ENCODE measurements at places on chromosomes 2 and 18.

- no peak for DNase-seq
Measured at GRCh38 chr18:49985236-49985635, 171.9 kb upstream of the ACAA2 start.

DNA sequence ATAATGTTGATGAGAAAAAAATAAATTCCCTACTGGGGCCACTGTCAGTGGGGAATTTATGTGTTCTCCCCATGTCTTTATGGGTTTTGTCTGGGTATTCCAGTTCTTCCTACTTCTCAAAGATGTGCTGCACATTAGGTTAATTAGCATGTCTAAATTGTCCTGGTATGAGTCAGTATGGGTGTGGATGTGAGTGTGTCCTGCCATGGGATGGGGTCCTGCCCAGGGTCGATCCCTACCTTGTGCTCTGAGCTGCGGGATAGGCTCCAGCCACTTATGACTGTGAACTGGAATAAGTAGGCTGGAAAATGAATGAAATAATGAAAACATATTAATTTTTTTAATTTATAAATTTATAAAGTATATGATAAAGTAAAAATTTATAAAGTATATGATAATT is 167.5 kb downstream of the UBR3 start:
- DNase-seq = no peak

DNA sequence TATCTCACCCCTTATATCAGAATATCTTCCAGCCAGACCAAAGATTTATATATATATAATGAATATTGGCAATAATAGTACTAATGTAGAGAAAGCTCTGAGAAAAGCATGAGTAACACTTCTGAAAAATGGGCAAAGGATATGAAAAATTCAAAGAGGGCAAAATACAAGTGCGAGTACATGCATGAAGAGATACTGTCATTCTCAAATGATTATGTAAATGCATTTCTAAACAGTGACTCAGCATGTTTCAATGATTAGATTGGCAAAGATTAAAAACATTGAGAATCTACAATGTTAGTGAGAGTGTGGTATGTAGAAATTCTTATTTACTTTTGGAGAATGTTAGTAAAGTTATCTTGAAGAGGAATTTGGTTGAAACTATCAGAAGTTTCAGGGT is 118.3 kb upstream of the NEDD4L start:
- DNase-seq = no peak

- DNase-seq = peak; percentile 87
Measured at GRCh38 chr2:120253021-120253882, 600 bp downstream of the RALB start.

DNA sequence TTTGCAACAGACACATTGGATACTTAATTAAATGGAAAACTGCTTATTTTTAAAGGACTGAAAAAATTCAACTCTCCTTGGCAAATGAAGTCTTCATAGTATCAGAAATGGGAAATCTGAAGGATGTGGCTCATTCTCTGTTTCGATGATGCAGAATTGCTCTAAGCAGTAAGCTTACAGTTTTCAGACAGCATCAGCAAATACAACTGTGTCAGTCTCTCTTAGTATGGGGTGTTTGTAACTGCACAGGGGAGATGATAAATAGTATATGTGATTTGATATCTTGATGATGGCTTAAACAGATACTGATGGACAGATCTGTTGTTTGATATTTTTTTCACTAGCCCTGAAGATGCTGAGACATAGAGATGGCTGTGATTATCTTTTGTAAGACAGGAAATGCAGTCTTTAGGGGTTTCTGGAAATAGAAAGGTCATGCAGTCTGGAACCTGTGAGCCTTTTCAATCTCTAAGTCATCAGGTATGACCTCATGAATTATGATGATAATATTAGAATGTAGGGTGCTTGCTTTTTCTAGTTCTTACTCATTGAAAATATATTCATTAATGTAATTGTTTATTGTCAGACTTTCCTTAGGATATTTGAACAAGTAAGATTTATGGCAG is 84.2 kb downstream of the SLC4A10 start:
- no peak for DNase-seq

DNA sequence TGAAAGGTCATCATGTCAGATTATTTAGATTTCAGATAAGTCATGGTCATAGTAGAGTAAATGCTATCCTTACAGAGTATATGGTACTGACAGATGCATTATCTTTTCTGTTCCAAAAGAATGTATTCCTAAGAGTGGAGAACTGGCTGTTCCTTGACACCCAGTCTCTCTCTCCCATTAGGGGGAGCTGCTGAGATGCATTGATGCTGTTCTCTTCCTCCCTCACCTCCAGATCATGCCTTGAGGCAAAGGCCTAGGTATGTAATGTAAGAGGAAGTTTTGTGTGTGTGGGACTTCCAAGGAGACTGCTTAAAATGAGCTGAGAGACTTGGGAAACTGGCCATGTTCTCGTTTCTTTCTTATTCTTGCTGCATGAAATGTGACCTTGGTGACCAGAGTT is 979.5 kb upstream of the CELF4 start:
- DNase-seq = no peak

GRCh38 chr2:112433932-112434730 is 686 bp upstream of the RGPD8 start:
- no peak for DNase-seq

GRCh38 chr2:3341336-3341735 is 36.3 kb downstream of the EIPR1 start:
- DNase-seq = no peak

DNA sequence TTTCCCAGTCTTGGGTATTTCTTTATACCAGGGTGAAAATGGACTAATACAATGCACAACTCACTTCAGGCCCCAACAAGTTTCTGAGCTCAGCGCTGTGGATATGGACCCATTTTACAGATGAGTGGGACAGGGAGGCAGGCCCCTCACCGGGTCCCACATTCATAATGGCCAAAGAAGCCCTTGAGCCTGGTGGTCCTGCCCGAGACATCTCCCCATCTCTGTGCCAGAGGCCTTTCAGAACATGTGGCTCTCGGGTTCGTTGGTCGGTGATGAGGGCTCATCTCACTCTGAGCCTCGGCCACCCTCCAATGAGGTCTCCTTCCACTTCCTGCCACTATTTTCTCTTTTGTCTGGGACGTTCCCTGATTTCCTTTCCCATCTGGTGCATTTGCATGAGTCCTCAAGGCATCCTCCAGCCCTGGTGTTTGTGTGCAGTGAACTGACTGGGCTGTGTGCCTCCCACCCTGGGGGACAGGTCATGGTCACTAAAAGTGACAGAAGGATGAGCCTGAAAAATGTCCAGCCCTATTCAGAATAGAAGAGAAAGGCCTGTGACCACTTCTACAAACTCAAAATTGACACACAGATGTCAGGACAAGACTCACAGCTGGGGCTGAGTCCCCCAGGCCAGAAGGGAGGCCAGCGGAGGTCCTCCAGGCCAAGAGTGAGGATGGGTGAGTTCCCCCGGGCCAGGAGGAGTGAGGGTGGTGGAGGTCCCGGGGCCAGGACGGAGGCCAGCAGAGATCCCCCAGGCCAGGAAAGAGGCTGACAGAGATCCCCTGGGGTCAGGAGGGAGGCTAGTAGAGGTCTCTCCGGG is 134.5 kb downstream of the PTGR3 start:
- no peak for DNase-seq

- DNase-seq = peak; percentile 58
Measured at GRCh38 chr2:9797681-9798556, 45.4 kb upstream of the TAF1B start.

DNA sequence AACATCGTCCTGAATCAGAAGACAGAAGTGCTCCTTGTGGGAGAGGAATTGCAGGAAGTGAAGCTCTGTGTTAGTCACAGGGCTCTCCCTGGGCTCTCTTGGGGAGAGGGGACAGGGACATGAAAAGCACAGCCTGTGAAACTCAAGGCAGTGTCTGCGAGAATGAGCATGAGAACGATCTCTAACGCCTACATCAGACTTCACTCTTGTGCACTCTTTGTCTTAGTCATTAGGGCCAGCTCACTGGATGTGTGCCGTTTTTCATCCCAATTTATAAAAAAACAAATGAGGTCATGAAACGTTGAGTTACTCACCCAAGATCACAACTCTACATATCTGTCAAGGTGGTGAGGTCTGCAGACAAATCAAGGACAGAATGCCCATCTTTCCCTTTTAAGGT is 27.0 kb upstream of the TWIST2 start:
- no peak for DNase-seq

DNA sequence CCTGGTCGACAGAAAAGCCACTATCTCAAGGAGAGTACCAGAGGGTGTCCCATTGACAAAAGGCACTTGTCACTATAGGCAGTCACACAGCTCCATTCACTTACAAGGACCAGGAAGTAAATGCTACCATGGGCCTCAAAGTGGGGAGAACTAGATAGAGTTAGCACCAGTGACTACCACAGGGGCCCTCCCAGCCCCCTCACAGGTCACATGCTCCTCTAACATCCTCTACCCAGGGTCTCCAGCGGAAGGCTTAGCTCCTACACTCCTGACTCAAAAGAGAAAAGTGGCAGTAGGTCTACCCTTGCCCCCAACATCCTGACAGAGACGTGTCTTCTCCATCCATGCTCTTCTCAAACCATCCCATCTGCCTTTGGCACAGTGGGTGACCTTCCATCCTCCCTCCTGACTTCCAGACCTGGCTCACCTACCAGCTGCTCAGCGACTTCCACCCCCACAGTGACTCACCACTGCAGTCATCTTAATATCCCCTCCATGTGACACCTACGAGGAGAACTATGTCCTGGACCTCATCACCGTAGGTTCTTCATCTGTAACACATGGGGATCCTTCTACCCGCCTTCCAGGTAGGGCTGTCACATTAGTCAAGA is 5.6 kb upstream of the DNMT3A start:
- DNase-seq = no peak

DNA sequence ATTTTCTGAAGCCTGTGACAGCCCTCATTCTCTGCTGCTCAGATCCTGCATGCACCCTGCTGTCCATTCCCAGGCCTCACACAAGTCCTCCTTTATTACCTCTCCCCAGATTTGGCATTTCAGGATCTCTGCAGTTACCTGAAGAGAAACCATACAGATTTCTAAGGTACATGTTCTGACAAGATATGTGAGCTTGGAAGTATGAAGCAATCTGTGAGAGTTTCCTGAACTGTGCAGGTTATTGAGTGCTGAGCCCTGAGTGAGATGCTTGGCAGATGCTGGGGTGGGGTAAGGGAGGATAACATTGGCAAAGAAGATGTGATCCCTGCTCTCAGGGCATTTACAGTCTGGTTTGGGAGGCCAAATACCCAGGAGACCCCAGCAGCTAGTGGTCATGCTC is 122.1 kb upstream of the STPG4 start:
- DNase-seq = no peak

DNA sequence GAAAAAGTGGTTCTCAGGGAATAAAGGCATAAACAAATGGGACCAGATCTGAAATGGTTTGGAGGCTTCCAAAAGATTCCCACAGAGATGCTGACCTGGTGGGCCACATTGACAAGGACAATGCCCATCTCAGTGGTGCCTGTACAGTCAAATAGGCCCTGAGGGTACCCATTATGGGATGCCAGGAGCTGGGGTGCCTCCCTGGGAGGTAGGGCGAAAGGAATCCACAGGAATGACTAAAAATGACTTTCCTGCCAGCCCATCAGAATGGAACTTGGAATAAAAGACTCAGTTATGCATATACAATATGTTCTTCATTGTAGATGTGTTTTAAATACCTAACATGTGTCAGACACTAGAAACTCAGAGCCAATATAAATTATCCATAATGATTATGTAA is 248.5 kb downstream of the RNF144A start:
- no peak for DNase-seq

- DNase-seq = no peak
Measured at GRCh38 chr2:176146101-176146500, 5.2 kb upstream of the HOXD4 start.

DNA sequence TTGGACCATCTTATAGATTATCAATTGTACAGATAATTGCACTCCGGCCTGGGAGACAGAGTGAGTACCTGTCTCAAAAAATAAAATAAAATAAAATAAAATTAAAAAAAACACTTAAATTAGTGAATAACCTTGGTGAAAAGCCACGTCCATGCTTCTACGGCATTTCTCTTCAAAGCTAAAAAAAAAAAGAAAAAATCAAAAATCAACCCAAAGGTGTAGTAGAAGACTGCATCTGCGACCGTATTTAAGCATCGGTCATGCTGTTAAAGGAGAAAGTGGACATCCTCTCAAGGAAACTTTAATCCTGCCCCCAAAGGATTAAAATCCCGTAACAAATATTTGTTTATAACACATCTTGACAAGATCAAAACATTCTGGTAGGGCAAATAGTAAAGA is 350 bp upstream of the RNF138 start:
- no peak for DNase-seq

- DNase-seq = no peak
Measured at GRCh38 chr2:226399006-226399405, 400.6 kb downstream of the IRS1 start.

DNA sequence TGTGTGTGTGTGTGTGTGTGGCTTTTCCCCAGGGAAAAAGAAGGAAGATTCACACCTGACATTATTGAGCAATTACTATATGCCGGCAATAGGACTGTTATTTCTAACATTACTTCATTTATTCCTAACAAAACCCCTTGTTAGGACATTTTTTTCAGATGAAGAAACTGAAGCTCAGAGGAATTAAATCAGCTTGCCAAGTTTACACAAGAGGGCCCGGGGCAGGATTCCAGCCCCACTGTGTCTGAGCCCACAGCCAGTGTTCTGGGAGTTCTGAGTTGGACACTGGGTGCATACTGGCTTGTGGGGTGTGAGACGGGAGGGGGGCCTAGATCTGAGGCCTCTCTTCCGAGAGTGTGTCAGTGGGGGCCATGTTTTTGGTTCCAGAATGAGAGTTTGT is 9.9 kb downstream of the TOGARAM2 start:
- no peak for DNase-seq

DNA sequence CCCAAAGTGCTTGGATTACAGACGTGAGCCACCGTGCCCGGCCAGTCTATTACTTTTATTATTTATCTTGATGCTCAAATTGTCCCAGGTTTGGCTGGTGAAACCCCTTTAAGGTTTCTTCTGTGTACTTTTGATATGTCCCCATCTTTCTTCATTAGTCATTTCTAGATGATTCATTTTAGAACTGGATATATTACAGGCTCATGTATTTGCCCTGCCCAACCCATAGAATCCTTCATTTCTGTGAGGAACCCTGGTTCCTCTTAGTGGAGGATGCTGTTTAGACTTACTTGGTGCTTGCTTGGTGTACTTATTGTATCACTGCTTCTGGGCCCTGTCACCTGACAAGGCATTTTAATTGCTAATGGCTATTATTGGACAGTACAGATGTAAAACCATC is 40.1 kb downstream of the KCMF1 start:
- no peak for DNase-seq

DNA sequence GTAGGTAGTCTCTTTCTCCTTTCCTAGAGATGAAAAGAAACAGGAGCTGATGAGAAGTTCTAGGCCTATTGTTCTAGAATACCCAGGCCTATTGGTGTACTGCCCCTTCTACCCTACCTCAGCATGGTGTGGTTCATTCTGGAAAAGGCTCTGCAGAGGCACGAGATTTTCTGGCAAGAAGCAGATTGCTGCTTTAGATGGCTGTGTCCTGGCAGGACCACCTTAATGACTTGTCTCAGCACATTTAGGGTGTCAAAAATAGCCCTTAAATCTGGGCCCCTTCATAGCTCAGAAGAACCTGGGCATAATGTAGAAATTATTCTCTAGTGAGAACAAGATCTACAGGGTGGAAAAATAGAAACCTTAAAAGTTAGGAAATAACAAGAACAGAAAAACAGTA is 87.9 kb downstream of the BCL2L11 start:
- DNase-seq = no peak

- DNase-seq = no peak
Measured at GRCh38 chr2:209113026-209113425, 310.8 kb upstream of the MAP2 start.

- DNase-seq = peak; percentile 91
Measured at GRCh38 chr2:191376981-191377629, 131.9 kb downstream of the MYO1B start.

- DNase-seq = no peak
Measured at GRCh38 chr18:652131-652530, 5.3 kb upstream of the TYMS start.

Data from umbilical cord (tissue), 2 donors.